ENCODE measurements at places on chromosomes 4 and X.

DNA sequence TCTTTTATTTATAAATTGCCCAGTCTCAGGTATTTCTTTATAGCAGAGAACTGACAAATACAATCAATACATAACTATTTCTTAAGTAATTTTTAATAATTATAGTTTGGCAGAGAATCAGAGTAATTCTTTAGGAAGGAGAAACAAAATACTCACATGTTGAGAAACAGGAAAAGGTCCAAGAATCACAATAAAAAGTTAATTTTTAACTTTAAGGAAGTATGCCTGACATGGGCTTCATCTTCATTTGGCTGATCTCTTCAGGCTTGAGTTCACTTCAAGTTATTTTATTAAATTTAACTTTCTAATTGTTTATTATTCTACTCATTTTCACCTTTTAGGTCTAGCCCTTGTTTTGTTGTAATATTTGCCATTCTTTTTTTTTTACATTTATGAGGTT, 36.1 kb upstream of the RNF150 start:
- no peak for DNase-seq

DNA sequence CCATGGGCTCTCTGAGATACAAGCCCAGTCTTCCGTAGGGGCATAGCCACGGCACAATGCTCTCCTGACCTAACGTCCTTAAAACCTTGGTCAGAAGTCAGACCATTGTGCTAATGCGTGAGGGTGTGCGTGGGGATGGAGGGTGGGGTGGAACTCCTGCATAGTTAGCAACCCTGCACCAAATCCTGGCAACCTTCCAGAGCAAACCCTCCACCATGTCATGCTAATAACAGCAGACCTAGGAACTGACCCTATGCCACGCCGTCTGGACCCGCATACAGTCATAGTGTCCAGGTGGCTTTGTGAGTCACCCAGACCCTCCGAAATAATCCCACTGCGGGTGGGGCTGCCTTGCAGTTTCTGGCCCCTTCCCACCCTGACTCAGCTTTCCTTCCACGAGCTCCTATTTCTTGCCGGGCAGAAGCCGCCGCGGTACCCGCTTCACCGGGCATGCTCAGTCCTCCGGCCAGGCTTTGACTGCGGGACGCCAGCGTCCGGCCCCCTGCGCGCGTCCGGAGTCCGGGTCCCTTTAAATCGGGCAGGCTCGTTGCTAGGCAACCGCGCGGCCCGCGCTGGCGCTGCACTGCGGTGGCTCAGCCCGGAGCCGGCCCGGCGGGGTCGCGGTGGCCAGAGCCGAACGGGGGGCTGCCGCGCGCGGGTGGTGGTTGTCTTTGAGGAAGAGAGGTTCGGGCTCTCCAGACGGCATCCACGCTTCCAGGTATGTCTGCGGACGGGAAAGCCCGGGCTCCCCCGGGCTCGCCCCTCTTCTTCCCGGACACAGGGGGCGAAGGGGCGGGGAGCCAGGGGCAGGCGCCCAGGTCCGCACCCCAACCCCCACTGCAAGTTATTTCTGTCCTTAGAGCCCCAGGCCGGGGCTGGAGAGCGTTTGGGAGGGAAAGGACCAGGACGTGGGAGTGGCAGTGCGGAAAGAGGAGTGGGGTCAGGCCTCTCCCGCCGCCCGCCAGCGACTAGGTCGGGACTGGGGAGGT, at the start of gene CCDC160:
TSS of gene CCDC160 (plus strand) at position 557 of the 989 bp plus-strand sequence. CDS start 7,619 bp downstream, outside the sequence.
- no peak for DNase-seq

GRCh38 chrX:21131786-21132185, 242.4 kb upstream of the CNKSR2 start:
- DNase-seq = no peak

- DNase-seq = peak; percentile 38
These were observed 32.8 kb downstream of the ELOVL6 start for GRCh38 chr4:110165382-110166286.

DNA sequence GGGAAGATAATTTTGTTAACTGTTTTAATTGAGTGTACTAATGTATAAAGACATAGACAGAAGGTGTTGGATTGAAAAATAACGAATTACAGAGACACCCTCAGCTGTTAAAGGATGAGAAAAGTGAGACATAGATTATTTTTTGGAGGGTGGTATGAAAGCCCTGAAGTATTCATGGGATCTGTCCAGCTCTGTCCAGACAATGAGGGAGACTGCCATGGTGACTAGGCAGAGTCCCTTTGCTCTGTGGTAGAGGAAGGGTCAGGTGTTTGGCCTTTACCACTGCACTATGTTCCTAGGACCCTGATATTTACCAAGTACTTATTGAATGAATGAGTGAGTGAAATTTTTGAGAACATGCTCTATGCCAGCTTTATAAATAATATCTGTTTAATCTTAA, 11.4 kb downstream of the FGF2 start:
- no peak for DNase-seq
